Stimulated activated CD4-positive, alpha-beta T cell treated with anti-CD3 and anti-CD28 coated beads, Interleukin-15, amount 100 ng/mL, for 1 hour (primary cell): ENCODE measurements at places on chromosomes 1 and 21.

GRCh38 chr1:54396261-54396933, 9.8 kb downstream of the SSBP3 start:
- DNase-seq, result no peak

DNA sequence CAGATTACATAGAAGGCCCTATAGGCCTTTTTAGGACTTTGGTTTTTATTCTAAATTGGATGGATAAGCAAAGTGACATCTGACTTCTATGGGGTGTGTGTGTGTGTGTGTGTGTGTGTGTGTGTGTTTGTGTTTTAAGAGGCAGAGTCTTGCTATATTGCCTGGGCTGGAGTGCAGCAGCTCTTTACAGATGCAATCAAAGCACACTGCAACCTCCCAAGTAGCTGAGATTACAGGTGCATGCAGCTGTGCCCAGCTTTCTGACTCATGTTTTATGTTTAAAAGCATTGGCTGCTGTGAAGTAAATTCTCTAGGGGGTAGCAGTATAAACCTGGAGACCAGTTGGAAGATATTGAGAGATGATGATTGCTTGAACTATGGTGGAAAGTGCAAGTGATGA, 12.4 kb upstream of the EVI5 start:
- DNase-seq, result no peak

DNA sequence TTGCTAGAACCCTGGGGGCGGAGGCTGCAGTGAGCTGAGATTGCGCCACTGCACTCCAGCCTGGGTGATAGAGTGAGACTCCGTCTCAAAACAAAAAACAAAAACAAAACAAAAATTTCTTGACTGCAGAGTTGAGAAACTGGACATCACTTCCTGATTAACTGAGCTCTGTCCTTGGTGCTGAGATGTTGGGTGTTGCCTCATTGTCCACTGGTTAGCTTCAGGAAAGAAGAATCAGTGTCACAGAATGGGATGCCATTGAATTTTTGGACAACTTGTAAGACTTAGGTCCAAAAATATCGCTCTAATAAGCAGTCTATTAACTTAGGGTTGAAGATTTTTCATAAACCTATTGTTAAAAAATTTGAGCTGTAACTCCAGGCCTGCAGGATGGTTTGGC, 23.8 kb upstream of the KCNA10 start:
- DNase-seq, result no peak

DNA sequence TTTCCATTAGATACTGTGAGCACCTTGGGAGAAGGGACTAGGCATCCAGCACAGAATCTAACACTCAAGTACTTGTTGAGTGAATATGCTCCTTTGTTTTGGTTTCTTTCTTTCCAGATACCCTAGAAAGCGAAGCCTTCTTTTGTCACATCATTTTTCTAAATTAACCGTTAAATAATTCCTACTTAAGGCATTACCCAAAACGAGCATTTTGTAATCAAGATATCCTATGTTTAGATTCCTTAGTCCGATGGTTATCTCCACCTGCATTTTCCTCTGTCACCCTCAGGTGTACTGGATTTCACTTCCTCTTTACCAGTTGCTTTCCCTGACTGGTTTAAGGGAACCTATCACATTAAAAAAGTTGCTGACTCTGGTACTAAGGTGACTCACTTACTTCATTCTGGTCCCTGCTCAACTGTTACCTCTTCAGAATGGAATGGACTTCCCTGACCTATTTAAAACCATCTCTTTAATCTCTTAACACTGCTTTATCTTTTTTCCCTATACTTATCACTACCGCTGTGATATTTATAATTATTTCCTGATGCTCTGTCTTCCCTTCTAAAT, 3.2 kb downstream of the B3GALNT2 start:
- DNase-seq, result no peak

DNA sequence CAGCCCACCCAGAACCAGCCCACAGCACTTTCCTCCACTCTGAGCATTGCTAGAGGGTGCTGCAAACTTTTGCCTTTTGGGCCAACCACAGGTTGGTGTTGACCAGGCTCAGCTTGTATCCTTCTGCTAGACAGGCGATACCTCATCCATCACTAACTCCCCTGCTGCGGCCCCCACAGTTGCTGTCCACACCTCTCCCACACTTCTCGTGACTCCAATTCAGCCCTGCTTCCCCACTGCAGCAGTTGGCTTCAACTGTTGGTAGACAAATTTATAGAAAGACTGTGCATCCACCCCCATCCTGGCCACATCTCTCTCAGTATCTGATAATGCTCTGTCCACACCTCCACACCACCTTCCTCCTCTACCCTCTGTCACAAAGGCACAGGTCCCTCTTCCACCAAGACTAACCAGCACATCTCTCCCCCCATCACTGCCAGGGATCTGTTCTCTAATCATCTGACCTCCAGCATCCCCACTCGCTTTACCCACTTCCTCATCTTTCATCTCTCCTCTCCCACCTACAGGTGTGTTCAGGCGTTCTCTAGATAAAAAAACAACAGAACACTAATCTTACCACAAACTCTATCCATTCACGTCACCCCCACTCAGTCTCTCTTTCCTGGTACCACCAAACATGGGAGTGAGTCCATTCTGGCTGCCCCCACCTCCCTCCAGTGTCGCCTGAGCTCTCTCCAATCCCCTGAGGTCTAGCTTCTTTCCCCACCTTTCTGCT, 15.8 kb upstream of the SLC25A44 start:
- no peak for DNase-seq

- no peak for DNase-seq
These were observed 990.0 kb downstream of the KCNT2 start for GRCh38 chr1:195618287-195618686.

DNA sequence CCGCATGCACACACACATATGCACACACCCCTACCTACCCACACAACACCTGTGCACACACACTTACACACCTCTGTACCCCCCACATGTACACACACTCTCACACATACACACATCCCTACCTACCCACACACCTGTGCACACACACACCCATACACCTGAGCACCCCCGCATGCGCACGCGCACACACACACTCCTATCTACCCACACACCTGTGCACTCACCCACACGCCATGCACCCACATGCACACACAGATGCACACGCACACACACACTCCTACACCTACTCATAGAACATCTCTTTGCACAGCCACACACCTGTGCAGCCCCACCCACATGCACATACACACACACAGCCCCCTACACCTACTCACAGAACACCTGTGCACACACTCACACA, 15.5 kb upstream of the PADI2 start:
- DNase-seq, result no peak

GRCh38 chr1:6109688-6110087, 64.0 kb downstream of the KCNAB2 start:
- no peak for DNase-seq

GRCh38 chr1:109938556-109938955, 27.9 kb downstream of the CSF1 start:
- DNase-seq, result no peak

GRCh38 chr21:25822981-25823380, 88.2 kb downstream of the GABPA start:
- DNase-seq, result no peak

GRCh38 chr1:92465256-92465647, 21.5 kb downstream of the GFI1 start:
- DNase-seq, result no peak

DNA sequence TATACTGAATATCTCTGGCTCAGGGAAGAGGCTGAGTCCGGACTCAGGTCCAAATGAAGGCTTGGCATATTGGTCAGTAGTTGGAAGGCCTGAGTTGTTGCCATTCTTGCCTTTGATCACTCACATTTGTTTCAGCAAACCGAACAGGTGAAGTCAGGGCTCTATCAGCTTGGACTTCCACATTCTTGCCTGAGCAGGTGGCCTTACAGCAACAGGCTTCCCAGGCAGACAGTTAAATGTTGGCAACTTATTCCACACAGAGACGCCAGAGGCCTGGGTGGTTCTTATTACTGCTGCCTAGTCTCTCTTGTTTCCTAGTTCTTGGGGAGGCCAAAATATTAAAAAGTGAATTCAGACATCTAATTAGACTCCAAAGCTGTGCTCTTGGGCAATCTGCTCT, 36.6 kb downstream of the XCL2 start:
- no peak for DNase-seq

DNA sequence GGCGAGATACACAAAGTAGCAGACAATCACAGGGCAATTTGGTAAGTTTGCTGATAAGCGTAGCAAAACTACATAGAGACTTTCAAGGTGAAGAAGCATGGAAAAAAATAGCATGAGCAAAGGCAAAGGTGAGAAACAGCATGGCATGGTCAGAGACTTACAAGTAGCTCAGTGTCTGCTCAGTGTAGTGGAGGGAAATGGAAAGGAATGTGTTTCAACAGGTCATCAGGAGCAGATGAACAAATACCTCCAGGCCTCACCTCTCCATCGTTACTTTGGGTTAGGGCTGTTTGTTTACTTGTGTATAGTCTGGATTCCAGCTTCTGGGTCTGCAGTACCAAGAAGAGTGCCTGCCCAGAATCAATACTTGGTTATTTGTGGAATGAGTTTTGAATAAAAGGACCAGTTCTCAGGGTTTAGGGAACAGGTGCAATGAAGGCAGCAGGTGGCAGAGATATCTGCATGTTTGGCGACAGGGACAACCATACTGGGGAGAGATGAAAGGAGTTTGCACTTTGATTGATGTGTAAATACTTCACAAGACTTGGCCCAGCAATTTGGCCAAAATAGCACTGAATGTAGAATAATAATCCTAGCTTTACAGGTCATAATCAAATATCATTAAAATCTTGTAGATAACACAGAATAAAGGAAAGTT, 97.0 kb upstream of the FGGY start:
- DNase-seq, result no peak

DNA sequence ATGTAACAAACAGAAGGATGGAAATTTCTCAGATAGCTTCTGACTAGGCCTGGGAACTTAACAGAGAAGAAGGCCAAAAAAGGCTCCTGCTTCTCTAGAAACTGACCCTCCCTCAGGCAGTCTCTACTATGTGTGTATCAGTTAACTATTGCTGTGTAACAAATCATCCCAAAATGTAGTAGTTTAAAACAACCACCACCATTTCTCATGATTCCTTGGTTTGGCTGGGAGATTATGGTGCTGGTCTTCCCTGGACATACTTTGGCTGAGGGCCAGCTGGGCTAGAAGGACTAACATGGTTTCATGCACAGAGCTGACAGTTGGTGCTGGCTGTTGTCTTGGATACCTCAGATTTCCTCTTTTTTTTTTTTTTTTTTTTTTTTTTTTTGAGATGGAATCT, 26.2 kb upstream of the CNN3 start:
- DNase-seq, result no peak

DNA sequence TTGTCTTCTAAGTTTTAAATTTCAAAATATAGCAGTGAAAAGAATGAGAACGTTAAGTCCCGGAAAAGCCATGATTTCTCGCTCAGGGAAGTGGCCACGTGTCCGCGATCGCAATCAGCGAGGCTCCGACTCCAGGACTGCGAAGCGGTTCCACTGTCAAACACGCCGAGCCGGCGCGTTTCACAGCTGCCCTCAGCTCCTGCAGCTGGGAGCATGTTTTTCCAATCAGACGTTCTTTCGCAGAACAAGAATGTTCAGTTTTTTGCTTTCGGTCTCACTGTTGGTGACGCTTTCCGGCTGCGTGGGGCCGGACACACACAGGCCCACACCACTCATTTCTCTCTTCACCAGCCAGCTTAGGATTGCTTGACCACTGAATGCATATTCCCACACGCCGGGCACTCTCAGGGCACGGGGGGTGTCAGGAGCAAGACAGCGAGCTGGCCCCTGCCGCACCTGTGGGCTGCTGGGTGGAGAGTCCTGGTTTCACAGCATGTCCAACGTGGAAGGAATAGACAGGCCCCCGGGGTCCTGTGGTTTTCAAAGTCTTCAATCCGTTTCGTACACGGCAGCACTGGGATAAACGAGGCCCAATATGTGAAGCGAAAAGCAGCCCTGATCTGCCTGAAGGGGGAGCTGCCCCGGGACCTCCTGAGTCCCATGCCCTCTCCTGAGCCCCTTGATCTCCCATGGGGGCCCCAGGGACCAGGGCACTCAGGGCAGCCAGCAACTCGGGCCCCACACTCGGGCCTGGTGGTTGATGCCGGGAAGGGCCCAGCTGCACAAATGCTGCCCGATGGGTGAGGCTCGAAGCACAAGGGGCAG, 47.3 kb upstream of the COL18A1 start:
- no peak for DNase-seq

DNA sequence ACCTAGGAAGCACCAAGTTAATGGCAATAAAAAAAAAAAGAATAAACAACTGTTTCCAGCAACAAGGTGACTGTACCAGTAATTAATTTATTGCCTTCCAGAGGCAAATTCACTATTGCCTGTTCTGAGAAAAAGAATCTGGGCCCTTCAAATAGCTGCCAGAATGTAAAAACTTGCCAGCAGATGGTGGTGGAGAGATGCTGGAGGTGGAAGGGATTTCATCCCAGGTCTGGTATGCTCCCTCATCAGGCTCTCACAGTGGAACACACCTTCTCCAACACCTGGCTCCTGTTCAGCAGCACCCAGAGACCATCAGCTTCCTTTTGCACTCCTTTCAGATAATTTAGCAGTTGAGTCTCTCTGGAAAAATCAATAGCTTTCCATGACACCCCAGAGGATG, 792.9 kb upstream of the ADAMTS5 start:
- DNase-seq, result no peak

DNA sequence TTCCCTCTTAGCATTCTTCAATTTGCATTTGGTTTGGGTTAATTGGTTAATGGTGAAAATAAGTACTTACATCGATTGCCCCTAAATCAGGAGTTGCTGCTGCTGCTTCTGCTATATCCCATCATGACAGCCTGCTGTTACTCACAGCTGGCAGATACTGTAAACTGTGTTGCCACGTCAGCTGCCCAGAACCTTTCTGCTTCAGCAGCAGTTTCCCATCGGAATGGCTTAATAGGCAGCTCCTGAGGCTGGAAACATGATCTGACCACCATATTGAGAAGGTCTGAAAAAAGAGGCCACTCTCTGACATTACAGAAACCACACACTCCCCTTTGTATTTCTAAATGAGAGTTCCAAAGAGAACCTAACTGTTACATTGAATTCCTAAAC, 14.3 kb upstream of the SEC16B start:
- no peak for DNase-seq

DNA sequence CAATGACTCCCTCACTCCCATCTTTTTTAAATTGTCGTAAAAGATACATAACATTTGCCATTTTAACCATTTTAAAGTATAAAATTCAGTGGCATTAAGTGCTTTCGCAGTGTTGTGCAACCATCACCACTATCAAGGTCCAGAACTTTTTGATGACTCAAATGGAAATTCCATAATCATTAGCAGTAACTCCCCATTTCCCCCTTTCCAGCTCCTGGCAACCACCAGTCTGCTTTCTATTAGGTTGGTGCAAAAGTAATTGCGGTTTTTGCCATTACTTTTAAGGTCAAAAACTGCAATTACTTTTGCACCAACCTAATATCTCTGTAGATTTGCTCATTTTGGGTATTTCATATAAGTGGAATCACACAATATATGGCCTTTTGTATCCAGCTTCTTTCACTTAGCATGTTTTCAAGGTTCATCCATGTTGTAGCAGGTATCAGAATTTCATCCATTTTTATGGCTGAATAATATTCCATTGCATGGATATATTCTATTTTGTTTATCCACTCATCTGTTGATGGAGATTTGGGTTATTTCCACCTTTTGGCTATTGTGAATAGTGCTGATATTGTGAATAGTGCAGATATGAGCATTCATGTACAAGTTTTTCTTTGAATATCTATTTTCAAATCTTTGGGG, 159.7 kb downstream of the HIVEP3 start:
- DNase-seq, result no peak
